AG04450 (cell line): ENCODE measurements at places on chromosomes 4 and X. TPM values are rescaled to one million over a fixed set of nuclear protein-coding genes. Genes with fewer than 3 reads are reported as not detected.

GRCh38 chr4:182538031-182538430, 294.8 kb downstream of the TENM3 start:
- DNase-seq: no peak

DNA sequence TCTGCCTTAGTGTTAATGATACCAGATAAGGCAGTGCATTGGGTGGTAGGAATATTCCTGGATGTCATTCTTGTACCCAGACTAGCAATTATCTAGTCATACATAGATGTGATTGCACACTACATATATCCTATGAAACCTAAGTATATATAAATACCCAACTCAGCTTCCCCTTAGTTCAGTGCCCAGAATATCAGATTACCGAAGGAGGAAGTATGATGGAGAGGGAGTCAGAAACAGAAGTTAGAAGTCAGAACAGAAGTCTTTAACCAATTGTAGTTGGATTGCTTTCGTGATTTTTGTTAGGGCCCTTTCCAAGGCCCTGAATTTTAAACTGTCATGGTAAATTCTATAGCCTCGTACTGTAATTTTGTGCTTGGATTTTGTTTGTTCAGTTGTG, 42.9 kb downstream of the MOB1B start:
- no peak for DNase-seq

GRCh38 chrX:41350150-41350975, 16.4 kb downstream of the DDX3X start:
- DNase-seq: no peak

GRCh38 chrX:46543441-46543840, 1.8 kb downstream of the ZNF674 start:
- no peak for DNase-seq

DNA sequence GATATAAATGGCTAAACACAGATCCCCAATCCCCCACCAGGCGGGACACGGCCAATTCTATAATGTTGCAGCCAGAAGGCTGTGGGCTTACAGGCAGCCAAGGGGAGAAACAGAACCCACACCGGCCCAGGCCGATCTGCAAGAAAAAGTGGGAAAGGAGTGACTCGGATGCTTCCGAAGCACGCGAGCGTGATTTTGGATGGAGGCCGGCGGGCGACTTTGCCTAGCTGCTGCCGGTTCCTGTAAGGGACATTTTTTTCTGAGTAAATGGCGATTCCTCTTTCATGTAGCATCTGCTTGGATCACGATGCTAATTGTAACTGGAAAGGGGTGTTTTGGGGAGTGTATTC, 470.2 kb downstream of the PCDH19 start:
- no peak for DNase-seq

GRCh38 chrX:69504626-69505612, 793 bp downstream of the NALF2 start:
- no peak for DNase-seq

GRCh38 chrX:76555816-76556215, 128.3 kb downstream of the MAGEE1 start:
- DNase-seq: no peak

The ADH1B gene
- polyA plus RNA-seq: 26.1 and 29.1 TPM in 2 replicates

The NXF2 gene
- not detected in 2 replicates for polyA plus RNA-seq

The IBSP gene
- not detected in 2 replicates for polyA plus RNA-seq

The GPAT3 gene
- polyA plus RNA-seq: 11.6 and 15.0 TPM in 2 replicates
